ENCODE measurements at places on chromosomes 7 and 10.

DNA sequence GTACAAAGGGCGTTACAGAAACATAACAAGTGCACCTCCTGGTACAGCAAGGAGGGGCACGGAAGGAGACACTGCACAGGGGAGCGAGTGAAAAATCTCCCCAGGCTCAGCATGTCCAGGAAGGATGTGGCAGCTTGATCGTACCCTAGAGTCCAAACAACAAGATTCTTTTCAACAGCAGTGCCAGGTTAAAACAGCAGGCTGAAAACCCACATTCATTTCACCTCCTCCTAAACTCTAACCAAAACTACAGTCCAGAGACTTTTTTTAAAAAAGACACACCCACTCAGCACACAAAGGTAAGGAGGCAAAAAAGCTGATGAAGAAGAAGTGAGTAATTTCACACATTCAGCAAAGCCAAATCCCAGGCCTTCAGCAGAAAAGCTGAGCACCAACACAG lies 138.8 kb downstream of the SFMBT2 start:
- no peak for DNase-seq

DNA sequence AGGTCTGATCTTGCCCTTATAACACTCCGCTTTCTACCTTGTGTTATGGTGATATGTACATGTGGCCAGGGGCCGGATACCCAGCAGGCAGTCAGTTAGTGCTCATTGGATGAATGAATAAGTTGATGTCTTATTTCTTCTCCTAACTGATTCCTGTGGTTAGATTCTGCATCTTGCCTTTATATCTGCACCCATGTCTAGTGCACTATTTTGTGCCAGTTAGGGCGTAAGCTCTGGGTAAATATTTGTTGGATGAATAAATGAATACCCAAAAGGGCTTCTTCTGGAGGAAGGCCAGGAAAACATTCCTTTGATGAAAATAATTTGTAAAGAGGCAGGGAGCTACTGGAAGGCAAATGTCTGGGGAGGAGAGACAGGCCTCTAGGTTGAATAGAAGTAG lies 148.2 kb downstream of the CHN2 start:
- no peak for DNase-seq

- no peak for DNase-seq
Observed at GRCh38 chr7:521221-522070, 1.8 kb upstream of the PDGFA start.

- DNase-seq: no peak
Observed at GRCh38 chr10:31207636-31208035, 111.4 kb upstream of the ZEB1 start.

DNA sequence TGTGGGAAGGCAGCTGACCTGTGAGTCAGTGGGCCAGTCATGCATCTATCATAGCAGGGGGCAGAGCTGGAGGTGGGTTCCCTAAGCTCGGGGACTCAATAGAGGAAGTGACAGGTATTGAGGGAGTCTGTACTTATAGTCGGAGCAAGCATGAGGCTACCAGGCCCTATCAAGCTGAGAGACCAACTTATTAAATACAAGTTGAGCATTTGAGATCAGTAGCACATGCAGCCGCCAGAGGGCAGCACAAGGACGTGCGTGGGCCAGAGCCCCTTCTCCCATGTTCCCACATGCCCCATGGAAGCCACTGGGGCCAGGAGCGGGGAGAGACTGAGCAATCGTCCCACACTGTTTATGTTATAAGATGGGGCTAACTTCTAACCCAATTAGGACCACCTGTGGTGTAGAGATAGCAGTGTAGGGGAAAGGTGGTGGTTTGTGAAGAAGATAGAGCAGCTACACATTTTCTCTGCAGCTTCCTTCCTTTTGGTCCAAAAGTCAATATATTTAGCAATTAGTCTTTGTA lies 13.0 kb upstream of the STK31 start:
- DNase-seq: peak; percentile 22

GRCh38 chr7:90661290-90662151 lies 65.4 kb downstream of the CDK14 start:
- DNase-seq: no peak

- no peak for DNase-seq
Observed at GRCh38 chr10:107914450-107915214, 750.1 kb upstream of the SORCS1 start.

DNA sequence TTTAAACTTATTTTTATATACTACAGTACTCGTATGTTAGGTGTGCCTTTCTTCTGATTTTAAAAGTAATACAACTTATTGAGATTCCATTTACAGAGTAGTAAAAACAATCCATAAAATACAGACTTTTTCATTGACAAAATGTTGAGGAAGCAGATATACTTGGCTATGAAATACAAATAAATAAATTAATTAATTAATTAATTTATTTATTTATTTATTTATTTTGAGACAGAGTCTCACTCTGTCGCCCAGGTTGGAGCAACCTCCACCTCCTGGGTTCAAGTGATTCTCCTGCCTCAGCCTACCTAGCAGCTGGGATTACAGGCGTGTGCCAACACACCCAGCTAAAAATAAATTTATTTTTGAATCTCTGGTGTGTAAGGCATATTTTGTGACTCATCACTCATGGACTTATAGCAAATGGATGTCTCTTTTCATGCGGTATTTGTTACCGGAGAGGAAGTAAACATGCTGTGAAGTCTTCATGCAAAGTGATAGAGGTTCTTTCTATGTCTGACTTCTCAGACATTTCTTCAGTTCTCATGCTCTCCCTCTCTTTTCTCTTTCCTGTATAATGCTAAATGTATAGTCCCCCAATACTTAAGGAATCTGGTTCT lies 20.2 kb upstream of the SRPK2 start:
- no peak for DNase-seq

DNA sequence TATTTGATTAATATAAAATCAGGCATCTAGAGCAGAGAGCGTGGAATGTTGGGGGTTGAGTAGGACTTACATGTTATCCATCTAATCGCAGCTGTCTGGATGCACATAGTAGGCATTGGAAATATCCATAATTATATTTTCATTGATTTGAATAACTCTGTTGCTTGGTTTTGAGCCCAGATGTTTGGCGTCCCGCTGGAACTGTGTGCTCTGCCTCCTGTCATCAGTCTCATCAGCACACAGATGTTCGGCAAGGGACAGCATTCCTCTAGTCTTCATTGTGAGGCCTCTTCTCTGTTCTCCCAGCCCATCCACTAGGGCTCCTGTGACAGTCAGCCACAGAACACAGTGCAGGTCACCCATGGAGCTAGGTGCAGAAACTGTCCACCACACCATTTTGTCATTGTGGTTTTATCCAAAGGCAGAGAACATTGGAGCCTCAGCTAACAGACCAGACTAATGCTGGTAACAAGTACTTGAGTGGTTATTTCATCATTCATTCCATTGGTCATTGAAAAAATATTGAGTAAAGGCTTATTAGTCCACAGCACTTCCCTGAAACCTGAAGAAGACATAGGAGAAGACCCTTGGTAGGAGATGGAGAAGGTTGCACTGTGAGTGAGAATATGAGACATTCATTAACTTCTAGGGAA lies 927.4 kb downstream of the LRMDA start:
- DNase-seq: no peak

DNA sequence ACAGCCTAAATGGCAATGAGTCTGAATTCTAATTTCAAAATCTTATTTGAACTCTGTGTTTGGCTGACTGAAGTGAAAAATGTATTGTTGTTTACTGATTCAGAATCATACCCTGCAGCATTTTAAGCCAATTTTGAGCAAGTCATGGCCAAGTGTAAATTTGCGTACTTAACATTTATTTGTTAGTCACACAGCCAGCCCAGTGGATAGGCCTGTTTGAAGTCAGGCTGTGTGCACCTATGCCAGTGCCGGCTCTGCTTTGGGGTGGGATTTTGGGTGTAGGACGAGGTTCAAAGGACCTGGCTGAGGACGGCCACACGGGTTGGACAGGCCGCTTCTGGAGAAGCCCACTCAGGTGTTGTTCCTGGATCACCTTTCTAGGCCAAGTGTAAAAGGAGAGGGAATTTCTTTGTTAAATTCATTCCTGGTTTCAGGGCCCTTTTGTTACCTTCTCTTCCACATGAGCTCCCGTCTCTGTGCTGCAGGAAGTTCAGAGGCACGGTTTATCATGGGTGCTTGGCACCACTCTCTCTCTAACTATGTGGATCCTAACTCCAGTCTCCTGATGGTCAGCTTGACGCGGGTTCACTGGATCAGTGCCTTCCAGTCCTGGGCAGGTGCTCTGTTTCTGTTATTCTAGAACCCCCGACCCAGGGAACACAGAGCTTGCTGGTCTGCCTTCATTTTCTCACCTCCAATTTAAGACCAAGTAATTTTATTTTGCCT lies 84.7 kb downstream of the CCNY start:
- no peak for DNase-seq

DNA sequence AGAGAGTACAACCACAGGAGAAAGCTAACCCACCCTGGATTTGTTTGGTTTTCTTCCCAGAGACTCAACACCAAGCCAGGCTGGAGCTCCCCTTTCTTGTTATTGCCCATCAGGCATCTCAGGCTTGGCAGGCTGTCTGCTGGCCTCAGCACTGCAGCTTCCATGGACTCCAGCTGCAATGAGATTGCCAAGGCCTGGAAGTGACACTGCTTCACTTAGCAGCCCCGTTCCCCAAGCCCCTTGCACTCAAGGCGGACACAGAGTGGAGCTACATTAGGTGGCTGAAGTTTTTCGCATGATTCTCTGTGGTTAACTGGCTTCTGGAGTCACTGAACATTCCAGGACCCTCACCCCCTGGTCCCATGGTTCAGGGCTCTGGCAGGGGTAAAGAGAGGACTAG lies 163.1 kb upstream of the GDF10 start:
- no peak for DNase-seq

DNA sequence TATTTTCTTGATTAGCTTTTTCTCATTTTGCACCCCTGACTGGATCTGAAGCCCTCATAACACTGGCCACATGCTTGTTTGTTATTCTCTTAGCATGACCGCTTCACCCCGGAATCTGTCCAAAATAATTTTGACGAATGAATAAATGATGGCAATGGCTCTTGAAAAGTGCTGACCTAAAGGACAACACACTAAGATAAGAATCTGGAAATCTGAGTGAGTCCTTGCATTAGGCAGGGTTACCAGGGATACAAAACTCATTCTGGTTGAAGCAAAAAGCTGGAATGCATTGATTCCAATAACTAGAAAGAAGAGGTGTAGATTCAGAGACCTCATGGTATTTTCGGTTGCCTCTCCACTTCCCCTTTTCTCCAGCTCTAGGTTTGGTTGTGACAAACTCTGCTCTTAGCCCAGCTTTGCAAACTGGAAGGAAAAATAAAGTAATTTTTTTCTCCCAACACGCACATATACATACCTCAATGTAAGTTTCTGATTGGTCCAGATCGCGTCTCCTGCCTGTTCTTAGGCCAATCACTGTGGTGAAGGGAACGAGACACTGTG lies 157.4 kb downstream of the SKIDA1 start:
- DNase-seq: no peak

- peak; percentile 47 for DNase-seq
Observed at GRCh38 chr10:62779487-62780248, 24.9 kb upstream of the ADO start.

DNA sequence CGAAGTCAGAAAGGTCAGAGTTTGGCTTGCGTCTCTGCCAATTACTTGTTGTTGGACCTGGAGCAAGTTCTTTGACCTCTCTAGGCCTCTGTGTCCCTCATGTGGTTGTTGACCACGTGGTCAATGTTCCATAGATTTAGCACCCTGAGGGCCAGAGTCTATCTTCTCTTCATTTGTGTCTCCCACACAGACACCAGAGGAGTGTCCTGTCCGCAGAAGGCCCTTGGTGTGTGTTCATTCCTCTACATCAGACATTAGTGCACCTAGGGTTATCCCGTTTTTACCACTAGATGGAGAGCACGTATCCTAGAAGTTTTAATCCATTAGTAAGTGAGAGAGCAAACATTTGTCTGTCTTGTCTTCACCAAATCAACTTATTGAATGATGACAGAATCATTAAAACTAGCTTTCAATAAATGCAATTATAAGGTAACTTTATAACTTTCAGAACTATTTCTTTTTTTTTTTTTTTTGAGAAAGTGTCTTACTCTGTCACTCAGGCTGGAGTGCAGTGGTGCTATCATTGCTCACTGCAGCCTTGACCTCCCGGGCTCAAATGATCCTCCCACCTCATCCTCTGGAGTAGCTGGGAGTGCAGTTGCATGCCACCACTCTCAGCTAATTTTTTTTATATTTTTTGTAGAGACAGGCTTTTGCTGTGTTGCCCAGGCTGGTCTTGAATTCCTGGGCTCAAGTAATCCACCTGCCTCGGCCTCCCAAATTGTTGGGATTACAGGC lies 122.5 kb upstream of the ANKRD1 start:
- no peak for DNase-seq

GRCh38 chr10:117775526-117775925 lies 233.0 kb downstream of the EMX2 start:
- no peak for DNase-seq

DNA sequence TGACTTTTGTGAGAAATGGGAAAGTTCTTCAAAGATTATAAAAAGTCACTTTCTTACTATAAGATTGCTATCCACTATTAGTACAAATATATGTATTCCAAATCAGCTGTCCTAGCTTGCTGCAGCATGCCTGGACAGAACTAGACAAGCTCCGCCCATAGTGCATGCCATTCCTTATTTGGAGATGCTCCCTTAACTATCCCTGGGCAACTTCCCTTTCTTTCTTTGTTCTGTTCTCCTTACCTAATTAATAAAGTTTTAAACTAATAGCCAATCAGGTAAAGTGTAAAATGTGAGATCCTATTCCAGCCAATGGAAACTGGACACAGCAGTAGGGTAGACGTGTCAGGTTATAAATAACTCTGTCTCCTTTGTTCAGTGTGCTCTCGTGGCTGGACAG lies 281.9 kb downstream of the CAMK1D start:
- DNase-seq: no peak

GRCh38 chr10:90862908-90863514 lies 5.2 kb upstream of the HTR7 start:
- no peak for DNase-seq

GRCh38 chr10:131677671-131678070 lies 223.1 kb upstream of the PPP2R2D start:
- no peak for DNase-seq

GRCh38 chr10:30556189-30556588 lies 73.4 kb downstream of the LYZL2 start:
- no peak for DNase-seq

DNA sequence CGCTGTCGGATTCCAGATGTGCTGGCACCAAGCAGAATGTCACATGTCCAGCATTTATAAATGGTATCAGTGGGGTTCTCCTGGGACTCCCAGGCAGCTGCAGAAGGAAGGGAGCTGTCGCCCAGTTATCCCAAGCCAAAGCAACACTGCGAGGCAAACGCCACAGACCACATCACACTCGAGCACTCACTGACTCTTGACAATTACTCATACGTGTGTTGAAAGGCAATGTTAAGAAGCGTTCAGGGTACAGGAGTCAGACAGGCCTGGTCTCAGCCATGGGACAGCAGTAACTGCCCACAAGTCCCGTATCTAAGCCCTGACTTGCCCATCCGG lies 113.4 kb downstream of the DIP2C start:
- DNase-seq: no peak

DNA sequence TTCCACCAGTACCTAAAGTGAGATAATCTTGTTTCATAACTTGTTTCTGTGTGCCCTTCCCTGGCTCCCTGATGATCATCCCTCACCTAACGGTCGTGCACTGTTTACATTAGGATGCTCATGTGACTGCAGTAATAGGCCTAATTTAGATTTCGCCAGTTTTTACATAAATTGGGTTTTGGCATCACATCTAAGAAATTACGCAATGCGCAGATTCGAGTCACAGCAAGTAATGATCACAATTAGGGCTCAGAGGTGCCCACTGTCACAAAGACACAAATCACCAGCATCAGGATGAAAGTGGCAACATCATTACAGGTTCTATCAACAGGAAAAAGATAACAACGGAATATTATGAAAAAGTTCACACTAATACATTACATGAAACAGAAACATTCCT lies 94.7 kb downstream of the LARP4B start:
- no peak for DNase-seq
